Stimulated activated CD4-positive, alpha-beta T cell treated with anti-CD3 and anti-CD28 coated beads, Interleukin-4, amount 100 ng/mL, for 1 hour (primary cell): ENCODE measurements at places on chromosomes 11 and 22.

- DNase-seq, result no peak
Measured at GRCh38 chr11:45859661-45860140, 12.4 kb downstream of the CRY2 start.

GRCh38 chr11:10044618-10045017 lies 249.4 kb downstream of the SBF2 start:
- no peak for DNase-seq

DNA sequence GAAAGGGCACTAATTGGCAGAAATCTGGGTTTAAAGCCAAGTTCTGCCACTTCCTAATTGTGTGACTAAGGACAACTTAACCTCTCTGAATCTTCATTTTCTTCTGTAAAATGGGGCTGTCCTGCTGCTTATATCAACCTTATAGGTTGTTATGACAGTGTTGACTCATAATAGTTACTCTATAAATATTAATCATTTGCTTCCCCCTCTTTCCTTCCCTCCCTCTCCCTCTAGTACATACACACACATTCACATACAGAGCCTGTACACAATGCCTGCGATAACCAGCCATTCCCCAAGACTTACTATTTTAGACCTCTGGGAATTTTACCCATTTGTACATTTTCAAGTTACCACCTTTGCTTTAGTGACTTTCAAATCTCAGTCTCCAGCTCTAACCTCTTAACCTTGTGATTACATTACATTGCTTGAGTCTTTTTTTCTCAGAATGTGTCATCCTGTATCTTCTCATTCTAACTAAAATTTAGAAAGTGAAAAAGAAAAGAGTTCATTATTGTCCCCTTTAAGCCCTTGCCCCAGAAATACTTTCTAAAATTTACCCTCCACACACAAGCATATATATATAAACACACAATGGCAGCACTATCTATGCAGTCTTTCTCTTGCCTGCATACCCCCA lies 31.9 kb downstream of the GDPD4 start:
- no peak for DNase-seq

DNA sequence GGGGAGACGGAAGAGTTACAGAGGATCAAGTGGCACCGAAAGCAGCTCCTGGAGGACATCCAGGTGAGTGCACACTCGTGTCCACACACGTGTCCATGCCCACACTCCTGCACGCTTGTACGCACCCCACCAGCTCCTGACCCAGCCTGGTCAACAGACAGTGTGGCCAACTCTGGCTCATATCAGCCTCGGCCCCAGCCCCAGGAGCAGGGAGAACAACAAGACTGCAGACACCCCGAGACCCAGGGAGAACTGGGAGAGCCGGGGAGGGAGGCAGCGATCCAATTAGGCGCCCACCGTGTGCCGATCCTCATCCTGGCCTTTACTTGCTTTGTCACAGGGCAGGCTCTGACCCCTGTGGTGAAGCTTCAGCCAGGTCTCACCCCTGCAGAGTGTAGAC lies 10.3 kb downstream of the CYTH4 start:
- DNase-seq, result no peak

DNA sequence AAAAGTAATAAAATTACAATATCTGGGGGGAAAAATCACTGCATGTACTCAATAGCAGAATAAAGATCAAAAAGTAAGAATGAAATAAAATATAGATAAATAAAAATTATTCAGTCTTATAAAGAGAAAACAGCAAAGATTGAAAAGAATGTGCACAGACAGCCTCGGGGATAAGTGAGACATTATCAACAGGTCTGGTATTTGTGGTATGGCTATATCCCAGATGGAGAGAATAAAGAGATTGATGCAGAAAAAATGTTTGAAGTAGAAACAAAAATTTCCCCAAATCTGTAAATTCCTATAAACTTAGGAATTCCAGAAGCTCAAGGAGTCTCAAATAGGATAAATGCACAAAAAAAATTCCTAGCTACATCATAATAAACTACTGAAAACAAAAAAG lies 74.5 kb upstream of the LUZP2 start:
- DNase-seq, result no peak

DNA sequence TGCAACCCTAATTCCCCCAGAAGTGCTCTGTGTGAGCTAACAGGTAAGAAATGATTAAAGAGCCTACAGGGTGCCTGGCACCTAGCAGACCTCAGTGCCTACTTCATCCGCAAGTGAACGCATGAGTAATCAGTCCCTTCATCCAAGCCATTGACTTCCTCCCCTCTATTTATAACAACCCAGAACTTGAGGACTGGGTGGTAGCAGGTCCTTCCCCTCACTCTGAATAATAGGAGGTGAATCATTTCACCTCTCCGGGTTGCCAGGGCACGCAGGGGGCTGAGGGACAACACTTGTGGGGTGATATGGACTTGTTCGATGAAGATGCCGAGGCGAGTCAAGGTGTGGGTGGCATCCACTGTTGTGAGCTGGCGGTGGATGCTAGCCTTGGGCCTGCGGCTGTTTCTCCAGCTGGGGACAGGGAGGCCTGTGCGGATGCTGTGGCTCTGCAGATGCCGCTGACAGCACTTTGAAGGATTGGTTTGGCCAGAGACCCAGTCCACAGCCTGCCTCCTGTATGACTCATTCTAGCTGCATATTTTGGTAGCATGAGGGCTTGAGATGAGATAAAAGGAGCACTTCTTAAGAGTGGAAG lies 11.7 kb upstream of the SORL1-AS1 start:
- peak; percentile 75 for DNase-seq

- no peak for DNase-seq
Measured at GRCh38 chr11:6489306-6489705, 7.8 kb upstream of the DNHD1 start.

GRCh38 chr22:39718921-39719475 lies 148.4 kb downstream of the CACNA1I start:
- DNase-seq, result no peak

DNA sequence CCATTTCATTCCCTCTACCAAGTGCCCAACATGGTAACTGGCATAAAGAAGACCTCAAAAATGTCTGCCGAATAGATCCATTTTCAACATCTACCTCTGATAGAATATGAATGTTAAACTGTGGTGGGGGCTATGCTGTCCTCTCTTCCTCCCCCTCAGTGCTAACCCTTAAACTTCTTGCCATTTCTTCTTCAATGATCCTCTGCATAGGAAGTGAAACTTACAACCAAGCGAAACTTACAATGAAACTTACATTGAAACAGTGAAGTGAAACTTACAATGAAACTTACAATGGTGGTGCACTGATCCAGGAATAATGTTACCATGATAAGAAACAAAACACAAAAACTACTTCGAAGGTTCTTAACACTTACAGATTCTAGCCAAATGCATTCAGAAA lies 4.7 kb downstream of the RTCB start:
- DNase-seq, result no peak

DNA sequence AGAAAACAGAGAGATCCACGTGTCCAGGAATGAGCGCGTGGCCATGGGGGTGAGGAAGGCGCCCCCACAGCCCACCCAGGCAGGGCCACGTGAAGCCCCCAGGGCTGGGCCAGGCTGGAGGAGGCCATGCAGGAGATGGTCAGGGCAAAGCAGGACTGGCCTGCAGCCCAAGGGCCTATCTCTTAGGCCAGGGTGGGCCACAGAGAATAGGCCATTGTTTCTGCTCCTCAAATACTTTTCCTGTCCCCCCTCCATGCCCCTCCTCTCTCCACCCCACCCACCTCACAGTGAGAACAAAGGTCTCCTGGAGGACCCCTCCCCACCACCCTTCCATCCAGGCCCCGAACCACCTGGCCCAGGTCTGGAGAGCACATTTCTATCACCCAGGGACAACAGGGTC lies 8.3 kb upstream of the CDC42EP1 start:
- DNase-seq, result no peak

GRCh38 chr11:130874396-130874795 lies 41.9 kb downstream of the SNX19 start:
- DNase-seq, result no peak

GRCh38 chr11:23078289-23078971 lies 218.2 kb upstream of the CCDC179 start:
- no peak for DNase-seq

DNA sequence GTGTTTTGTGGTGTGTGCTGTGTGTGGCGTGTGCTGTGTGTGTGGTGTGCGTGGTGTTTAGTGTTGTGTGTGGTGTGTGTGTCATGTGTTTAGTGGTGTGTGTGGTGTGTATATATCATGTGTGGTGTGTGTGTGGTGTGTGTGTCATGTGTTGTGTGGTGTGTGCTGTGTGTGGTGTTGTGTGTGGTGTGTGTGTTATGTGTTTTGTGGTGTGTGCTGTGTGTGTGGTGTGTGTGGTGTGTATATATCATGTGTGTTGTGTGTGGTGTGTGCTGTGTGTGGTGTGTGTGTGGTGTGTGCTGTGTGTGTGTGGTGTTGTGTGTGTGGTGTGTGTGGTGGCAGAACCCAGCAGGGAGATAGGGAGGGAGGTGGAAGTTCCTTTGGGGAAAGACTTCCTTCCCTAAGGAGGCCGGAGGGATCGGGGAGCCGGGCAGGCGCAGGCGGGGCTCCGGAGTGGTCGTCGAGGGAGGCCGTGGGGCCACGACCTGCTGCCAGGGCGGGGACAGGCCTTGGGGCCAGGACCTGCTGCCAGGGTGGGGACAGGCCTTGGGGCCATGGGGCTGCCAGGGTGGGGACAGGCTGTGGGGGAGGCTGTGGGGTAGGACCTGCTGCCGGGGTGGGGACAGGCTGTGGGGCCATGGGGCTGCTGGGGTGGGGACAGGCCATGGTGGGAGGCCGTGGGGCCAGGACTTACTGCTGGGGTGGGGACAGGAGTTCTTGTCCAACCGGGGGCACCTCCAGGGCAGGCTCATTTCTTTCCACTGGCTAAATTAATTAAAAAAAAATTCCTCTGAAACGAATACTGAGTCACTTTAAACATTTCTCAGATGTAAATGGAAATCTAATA lies 15.2 kb downstream of the PIM3 start:
- DNase-seq, result peak; percentile 54

GRCh38 chr11:70824605-70825245 lies 426.4 kb downstream of the CTTN start:
- no peak for DNase-seq
